A549 (cell line): ENCODE measurements at places on chromosomes 16 and 17.

DNA sequence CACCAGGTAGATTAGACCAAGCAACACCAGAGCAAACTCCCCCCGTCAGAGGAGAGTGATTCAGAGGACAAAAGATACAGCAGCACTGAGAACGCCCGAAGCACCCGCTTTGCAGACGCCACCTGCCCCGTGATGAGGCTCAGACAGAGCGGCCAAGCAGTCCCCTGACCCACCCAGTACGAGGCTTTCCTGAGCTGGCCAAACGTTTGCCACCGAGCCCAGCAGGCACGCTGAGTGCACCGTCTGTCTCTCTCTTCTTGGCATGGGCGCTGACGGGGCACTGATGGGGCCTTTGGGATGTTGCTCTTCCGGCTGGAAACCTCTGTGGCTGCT lies 19.4 kb upstream of the WDR45B start:
- DNase-seq, result no peak

DNA sequence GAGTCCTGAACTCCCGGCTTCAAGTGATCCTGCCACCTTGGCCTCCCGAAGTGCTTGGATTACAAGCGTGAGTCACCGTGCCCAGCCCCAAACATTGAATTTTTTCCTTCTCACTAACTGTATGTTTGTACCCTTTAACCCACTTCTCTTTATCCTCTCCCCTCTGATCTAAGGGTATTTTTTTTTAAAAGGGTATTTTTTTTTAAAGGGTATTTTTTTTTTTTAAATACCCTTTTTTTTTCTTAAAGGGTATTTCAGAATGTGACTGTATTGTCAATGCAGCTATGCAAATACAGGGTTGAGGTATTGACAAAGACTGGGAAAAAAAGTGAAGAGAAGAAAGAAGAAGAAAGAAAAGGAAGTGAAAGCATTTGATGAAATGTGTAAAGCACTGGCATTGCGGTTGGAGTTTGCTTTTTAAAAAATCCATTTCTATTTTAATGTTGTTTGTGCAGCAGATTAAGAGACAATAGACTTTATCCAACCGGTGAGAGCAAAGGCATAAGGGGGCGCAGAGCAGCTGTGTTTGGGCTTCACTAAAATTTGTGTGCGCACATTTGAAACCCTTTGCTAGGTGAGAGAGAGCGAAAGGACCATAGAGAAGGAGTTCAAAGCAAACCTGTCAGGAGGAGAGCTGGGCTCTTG lies 42.4 kb downstream of the SYT17 start:
- no peak for DNase-seq

- DNase-seq, result no peak
These were observed 150.0 kb downstream of the MSI2 start for GRCh38 chr17:57406131-57406980.

- no peak for DNase-seq
These were observed 38.2 kb upstream of the ZFHX3 start for GRCh38 chr16:73086108-73086507.

GRCh38 chr17:17922070-17922614 lies 50.1 kb downstream of the TOM1L2 start:
- no peak for DNase-seq

DNA sequence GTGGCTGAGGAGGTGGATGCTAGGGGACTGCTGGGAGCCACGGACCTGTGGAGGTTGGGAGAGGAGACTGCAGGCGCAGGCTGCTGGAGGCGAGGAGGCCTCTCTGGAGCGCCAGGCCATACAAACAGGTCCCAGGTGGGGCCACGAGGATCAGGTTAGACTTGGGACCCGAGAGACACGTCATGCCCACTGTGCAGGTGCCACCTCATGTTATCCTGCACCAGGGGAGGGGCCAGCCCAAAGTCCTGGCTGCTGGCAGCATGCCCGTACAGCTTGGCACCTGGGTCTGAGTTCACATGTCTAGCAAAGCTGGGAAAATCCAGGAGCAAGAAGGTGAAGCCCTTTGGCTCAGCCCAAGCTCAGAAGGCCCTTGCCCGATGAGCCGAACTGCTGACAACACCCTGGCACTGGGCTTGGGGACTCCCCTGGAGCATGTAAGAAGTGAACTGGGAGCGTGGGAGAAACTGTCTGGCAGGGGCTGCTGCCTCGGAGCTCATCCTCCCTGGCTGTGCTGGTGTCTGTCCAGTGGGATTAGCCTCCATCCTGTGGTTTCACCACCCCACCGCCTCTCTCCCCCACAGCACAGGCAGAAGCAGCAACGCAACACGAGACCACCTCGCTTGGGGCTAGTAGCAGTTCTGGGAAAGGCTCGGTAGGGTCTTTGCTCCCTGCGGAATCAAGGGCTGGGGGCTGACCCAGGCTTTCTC lies 5.3 kb downstream of the ARHGDIA start:
- DNase-seq, result no peak

DNA sequence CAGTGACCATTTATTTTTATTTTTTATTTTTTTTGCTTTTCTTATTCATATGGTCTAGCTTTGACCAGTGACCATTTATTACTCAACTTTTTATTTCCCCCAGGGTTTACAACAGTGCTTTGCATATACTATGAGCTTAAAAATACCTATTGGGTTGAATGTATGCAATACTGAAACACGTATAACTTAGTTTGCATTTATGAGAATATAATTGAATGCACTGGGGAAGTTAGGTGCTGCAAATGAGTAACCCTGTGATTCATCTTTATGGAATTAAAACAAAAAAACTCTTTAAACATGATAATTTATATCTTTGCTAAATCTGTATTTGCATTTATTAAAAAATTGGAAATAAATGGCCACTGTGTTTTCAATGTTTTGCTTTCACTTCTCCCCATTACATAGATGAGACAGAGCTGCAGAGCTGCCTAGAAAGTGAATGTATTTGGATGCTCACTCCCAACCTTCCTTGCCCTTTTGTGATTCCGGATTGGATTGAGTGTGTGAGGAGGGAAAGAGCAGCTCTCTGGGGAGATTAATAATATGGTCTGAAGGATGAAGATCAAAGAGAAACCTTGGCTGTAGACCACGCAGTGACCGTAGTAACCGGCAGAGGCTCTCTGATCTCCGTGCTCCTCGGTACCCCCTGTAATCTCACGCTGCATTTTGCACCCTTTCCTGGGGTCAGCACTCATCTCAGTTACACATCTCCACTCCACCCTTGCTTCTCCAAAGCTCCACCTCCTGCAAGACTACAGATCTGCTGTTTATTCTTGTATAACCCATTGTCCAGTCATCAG lies 14.3 kb downstream of the TMEM100 start:
- no peak for DNase-seq

DNA sequence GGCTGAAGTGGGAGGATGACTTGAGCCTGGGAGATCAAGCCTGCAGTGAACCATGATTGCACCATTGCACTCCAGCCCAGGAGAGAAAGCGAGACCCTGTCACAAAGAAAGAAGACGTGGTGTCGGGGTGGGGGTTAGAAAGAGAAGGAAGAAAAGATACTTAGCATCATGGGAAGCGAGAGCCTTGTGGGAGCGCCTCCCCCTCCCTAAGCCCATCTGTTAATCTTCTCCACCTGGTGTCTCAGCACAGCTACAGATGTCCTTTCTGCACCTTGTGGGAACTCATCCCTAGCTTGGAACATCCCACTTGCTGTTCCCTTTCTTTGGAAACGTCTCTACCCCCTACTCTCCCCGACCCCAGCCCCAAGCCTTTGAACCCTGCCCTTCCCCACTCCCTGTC lies 6.0 kb downstream of the ZNF688 start:
- DNase-seq, result no peak

DNA sequence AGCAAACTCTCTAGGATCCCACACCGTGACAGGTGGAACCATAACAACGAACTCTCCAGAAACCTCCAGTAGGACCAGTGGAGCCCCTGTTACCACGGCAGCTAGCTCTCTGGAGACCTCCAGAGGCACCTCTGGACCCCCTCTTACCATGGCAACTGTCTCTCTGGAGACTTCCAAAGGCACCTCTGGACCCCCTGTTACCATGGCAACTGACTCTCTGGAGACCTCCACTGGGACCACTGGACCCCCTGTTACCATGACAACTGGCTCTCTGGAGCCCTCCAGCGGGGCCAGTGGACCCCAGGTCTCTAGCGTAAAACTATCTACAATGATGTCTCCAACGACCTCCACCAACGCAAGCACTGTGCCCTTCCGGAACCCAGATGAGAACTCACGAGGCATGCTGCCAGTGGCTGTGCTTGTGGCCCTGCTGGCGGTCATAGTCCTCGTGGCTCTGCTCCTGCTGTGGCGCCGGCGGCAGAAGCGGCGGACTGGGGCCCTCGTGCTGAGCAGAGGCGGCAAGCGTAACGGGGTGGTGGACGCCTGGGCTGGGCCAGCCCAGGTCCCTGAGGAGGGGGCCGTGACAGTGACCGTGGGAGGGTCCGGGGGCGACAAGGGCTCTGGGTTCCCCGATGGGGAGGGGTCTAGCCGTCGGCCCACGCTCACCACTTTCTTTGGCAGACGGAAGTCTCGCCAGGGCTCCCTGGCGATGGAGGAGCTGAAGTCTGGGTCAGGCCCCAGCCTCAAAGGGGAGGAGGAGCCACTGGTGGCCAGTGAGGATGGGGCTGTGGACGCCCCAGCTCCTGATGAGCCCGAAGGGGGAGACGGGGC lies 1.3 kb downstream of the SPN start:
- no peak for DNase-seq

DNA sequence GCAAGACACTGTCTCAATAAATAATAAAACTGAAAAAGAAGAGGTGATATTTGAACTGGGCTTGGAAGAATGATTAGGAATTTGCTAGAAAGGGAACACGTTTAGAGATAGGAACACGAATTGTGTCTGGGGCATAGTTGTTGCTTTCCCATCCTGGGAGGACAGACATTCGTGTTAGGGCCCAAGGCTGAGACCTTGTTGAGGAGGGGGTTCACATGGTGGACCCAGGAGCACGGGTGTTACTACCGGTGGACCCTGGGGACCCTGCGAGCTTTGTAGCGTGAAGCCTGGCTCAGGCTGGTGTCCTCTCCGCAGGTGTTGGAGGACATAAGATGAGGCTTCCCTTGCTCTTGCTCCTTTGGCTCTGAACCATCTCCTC lies 1.2 kb downstream of the ACSF3 start:
- DNase-seq, result no peak

DNA sequence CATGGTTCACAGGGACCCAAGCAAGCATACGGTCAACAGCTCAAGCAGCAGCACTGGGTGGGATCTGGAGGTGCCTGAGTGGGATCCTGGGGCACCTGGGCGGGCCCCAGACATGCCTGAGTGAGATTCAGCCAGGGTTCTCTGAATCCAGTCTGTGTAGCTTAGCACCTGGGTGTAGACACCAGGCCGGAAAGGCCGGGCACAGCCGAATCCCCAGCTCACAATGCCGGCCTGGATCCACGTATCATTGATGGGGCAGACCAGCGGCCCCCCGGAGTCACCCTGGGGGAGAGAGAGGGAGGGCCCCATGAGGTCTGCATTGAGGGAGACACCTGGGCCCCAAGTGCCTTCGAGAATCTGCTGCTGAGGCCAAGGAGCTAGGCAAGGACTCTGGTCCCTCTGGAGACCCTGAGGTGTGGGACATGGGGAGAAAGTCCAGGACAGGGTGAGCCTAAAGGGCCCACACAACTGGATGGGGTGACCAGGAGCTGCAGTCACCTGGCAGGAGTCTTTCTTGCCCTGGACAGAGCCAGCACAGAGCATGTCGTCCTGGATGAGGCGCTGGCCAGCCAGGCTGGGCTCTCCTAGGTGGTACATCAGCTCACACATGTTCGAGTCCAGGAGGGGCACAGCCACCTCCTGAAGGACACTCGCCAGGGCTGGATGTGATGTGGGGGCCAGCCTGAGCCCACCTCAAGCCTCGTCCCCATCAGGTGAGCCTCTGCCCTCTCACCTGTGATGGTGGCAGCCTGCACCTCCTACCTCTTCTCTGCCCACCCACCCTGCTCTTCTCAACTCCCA lies 9.7 kb downstream of the ZG16B start:
- DNase-seq, result no peak

GRCh38 chr16:63289834-63290460 lies 1253.7 kb upstream of the CDH8 start:
- peak; percentile 48 for DNase-seq

DNA sequence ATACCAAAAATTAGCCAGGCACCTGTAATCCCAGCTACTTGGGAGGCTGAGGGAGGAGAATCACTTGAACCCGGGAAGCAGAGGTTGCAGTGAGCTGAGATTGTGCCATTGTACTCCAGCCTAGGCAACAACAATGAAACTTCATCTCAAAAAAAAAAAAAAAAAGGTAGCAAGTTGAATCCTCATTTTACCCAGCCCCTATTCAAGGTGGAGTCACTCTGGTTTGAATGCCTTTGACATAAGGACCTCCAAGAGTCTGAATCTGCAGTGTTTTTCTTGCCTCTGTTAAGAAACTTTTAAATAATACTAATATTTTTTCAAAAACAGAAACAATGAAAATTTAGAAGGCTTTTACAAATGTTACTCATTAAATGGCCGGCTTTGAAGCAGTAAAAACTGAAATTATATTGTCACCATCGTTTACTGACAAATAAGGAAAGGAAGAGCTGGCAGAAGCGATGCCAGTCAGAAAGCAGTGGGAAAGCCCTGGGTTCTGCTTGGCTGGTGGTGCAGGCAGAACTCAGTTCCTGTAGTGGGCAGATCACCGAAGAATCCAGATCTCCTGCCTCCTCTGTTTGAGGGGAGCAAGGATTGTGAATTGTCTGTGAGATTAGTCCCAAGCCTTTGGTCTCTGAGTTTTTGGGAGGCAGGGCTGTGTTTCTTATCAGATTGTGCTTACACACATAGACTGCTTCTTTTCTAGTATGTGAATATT lies 99.7 kb upstream of the HAS3 start:
- no peak for DNase-seq
